Cardiac ventricle fibroblast (primary cell): ENCODE measurements at places on chromosomes 11 and 22. TPM values are rescaled to one million over a fixed set of nuclear protein-coding genes. Genes with fewer than 3 reads are reported as not detected.

The PHETA2 gene
- total RNA-seq: 28.5 and 28.6 TPM in 2 replicates

The MRGPRX3 gene
- not detected in 2 replicates for total RNA-seq

The DDB1 gene
- total RNA-seq: 217 and 223 TPM in 2 replicates

The OR51B4 gene
- total RNA-seq: not detected in 2 replicates

The IFTAP gene
- total RNA-seq: 18.2 and 19.8 TPM in 2 replicates

The TTC12 gene
- total RNA-seq: 6.9 and 18.0 TPM in 2 replicates
